T-helper 2 cell treated with Interferon-gamma antibody and Interleukin-4, amounts not matched to agents 5 μg/mL and 100 μg/mL, for 36 hours (primary cell): ENCODE measurements at places on chromosomes 5 and 9.
A peak's percentile ranks its signal among the peaks of the same experiment; 100 is the strongest.

- H3K27ac ChIP-seq, result no peak overlapping the region
- no peaks in the 10 kb centered on the region for H3K36me3 ChIP-seq
- no peak for DNase-seq
- peaks cover 8% of the 10 kb centered on the region for H3K27me3 ChIP-seq
These were observed 141.5 kb downstream of the RMI1 start for GRCh38 chr9:84121991-84122523.

DNA sequence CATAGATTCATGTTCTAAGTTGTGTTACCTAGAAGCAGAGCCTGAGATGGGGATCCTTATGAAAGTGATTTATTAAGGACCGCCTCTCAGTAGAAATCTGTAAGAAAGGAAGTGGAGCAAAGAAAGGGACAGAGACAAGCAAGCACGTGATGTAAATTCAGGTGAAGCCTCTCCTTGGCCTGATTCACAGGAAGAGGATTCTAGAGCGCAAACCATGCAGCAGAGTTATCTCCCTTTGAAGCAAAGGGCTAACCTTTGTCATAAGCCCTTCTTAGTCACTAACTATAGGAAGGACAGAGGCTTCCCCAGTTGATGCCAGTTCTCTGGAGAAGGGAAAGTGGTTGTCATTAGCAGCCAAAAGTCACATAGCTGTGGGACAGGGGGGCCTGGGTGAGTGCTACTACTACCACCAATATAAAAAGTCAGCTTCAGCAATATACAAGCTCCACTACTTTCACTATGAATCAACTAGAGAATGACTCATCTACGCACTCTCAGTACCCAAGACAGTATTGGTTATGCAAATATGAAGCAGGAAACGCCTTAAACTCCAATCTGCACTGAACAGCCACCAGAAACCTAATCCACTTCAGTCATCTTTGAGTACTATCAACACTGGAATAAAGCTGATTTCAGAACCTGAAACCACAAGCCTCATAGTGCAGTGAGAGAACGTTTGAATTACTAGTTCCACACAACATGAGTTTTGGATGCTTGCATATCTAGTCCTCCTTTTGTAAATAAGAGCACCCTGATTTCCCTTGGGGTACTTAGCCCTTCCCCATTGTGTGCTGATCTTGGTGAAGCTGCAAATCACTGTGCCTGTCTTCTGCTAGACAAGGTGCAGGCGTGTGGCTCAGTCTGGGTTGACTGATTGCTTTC lies 162.7 kb downstream of the ZNF608 start:
- peak; percentile 40 for DNase-seq
- H3K4me3 ChIP-seq, result no peak overlapping the region
- H3K4me1 ChIP-seq, result peaks cover 13% of the 10 kb centered on the region
- peak overlapping the region; percentile 26 for H3K27ac ChIP-seq
- H3K27me3 ChIP-seq, result peaks cover 15% of the 10 kb centered on the region

DNA sequence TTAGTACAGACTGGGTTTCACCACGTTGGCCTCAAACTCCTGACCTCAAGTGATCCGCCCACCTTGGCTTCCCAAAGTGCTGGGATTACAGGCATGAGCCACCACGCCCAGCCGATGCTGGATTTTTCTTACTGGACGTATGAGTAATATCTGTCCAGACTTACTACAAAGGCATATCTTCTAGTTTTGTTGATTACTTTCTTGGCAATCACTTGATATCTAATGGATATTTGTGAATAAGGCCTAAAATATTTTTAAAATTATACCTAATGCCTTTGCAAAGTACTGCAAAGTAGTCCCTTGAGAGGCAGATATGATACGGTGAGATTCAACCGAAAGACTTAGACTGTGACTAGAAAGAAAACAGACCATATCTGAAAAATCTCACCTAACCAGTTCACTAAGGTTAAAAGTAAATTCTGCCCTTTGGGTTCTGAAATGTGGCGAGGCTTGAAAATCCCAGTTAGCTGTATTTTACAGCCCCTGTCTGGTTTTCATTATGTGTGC lies 152.1 kb downstream of the GNAQ start:
- H3K4me3 ChIP-seq, result no peak overlapping the region
- DNase-seq, result no peak
- no peaks in the 10 kb centered on the region for H3K27me3 ChIP-seq

DNA sequence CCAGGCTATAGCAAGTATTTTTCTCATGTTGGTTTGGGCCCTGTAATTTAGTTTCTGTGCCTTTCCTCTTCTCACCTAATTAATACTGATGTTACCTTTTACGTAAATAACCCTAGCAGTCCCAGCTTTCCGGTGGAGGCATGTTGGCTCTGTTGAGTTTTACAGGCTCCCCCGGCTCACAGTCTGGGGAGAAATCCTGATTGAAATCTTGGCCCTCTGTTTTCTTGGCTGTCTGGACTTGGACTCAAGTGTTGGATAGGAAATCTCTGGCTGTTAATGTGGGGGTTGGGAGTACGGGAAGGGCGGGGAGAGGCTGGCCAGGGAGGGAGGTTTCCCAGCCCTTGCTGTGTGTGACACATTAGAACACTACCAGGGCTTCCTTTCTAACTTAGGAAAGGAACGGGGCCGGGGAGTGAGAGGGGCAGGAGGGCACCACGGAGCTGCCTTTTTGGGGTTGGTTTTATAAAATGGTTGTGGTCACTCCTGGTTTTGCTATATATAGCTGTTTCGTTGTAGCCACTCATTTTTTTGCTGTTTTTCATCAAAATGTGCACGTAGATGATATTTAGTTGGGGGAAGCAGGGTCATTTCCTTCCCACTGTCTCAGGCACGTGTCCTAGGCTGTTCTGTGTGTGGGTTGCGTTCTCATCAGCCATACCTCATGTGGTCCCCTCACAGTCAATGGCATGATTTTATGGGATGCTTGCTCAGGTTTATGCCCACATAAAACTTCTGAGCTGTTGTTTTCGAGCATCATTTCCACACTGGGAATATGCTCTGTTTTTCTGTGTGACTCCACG lies 11.0 kb downstream of the TRIO start:
- H3K4me3 ChIP-seq, result no peak overlapping the region
- no peak for DNase-seq
- H3K27me3 ChIP-seq, result peaks cover 14% of the 10 kb centered on the region
- no peaks in the 10 kb centered on the region for H3K36me3 ChIP-seq
- H3K27ac ChIP-seq, result no peak overlapping the region
- H3K4me1 ChIP-seq, result no peaks in the 10 kb centered on the region

GRCh38 chr5:83871533-83872395 lies 151.1 kb upstream of the HAPLN1 start:
- H3K4me1 ChIP-seq, result no peaks in the 10 kb centered on the region
- H3K27me3 ChIP-seq, result no peaks in the 10 kb centered on the region
- H3K4me3 ChIP-seq, result no peak overlapping the region
- H3K27ac ChIP-seq, result no peak overlapping the region
- DNase-seq, result no peak

GRCh38 chr5:113378959-113379541 lies 55.7 kb downstream of the TSSK1B start:
- peaks cover 8% of the 10 kb centered on the region for H3K36me3 ChIP-seq
- peak; percentile 41 for DNase-seq
- peaks cover 23% of the 10 kb centered on the region for H3K27me3 ChIP-seq

DNA sequence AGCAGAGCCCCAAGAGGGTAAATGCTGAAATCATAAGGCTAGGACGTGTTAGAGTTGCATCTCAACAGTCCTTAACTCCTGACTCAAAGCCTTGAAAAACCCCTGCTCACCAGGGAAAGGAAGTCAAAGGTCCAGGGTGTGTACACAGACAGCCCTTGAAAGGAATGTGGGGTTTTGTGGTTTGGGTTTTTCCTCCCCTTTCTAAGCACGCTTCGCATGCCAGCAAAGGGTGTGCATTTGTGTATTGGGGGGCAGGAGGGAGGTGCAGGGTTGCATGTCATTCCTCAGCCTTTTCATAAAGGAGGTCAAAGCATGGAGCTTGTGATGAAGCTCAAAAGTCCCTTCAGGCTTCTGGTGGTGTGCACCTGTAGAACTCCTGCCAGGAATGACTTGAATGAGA lies 17.3 kb upstream of the XPA start:
- H3K27ac ChIP-seq, result no peak overlapping the region
- peaks cover 27% of the 10 kb centered on the region for H3K4me1 ChIP-seq
- no peak for DNase-seq
- H3K4me3 ChIP-seq, result peak overlapping the region; percentile 67

GRCh38 chr5:133783481-133783880 lies 171.1 kb upstream of the FSTL4 start:
- no peaks in the 10 kb centered on the region for H3K4me1 ChIP-seq
- no peak overlapping the region for H3K4me3 ChIP-seq
- H3K36me3 ChIP-seq, result no peaks in the 10 kb centered on the region

GRCh38 chr9:91589101-91589553 lies 165.5 kb upstream of the NFIL3 start:
- no peak overlapping the region for H3K4me3 ChIP-seq
- no peaks in the 10 kb centered on the region for H3K36me3 ChIP-seq
- no peak overlapping the region for H3K27ac ChIP-seq
- DNase-seq, result no peak
- peaks cover 2% of the 10 kb centered on the region for H3K27me3 ChIP-seq
- no peaks in the 10 kb centered on the region for H3K4me1 ChIP-seq

DNA sequence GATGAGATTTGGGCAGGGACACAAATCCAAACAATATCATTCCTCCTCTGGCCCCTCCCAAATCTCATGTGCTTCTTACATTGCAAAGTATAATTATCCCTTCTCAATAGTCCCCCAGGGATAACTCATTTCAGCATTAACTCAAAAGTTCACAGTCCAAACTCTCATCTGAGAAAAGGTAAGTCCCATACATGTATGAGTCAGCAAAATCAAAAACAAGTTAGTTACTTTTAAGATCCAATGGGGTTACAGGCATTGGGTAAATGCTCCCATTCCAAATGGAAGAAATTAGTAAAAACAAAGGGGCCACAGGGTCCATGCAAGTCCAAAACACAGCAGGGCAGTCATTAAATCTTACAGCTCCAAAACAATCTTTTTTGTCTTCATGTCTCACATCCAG lies 917.9 kb upstream of the CDH10 start:
- H3K4me1 ChIP-seq, result no peaks in the 10 kb centered on the region
- DNase-seq, result no peak
- H3K36me3 ChIP-seq, result no peaks in the 10 kb centered on the region
- no peak overlapping the region for H3K4me3 ChIP-seq
- no peaks in the 10 kb centered on the region for H3K27me3 ChIP-seq

DNA sequence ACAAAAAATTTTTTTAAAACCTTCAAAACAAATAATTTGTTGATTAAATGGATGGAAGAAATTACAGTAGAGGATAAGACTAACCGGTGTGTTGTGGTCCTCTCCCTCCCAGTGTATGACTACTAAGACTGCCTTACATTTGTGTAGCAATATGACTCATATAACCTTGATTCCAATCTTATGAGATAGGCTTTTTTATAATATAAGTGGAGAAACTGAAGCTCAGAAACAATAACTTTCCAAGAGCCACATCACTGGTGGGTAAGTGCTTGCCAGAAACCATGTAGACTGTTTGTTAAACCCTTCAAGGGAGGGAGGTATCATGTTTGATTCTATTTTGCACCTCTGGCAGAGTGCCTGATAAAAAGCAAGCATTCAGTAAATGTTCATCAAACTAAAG lies 47.5 kb downstream of the NLN start:
- peaks cover 11% of the 10 kb centered on the region for H3K4me1 ChIP-seq
- no peak overlapping the region for H3K27ac ChIP-seq
- no peak overlapping the region for H3K4me3 ChIP-seq
- no peaks in the 10 kb centered on the region for H3K27me3 ChIP-seq

GRCh38 chr9:117414220-117414905 lies 494 bp downstream of the ASTN2 start:
- H3K36me3 ChIP-seq, result no peaks in the 10 kb centered on the region
- H3K4me1 ChIP-seq, result no peaks in the 10 kb centered on the region
- H3K27me3 ChIP-seq, result peaks cover 30% of the 10 kb centered on the region
- no peak overlapping the region for H3K27ac ChIP-seq
- no peak for DNase-seq

- H3K4me1 ChIP-seq, result peaks cover 7% of the 10 kb centered on the region
- no peak for DNase-seq
- no peak overlapping the region for H3K4me3 ChIP-seq
- peaks cover 18% of the 10 kb centered on the region for H3K27me3 ChIP-seq
- H3K27ac ChIP-seq, result no peak overlapping the region
These were observed 206.3 kb downstream of the EFNA5 start for GRCh38 chr5:107464416-107464815.

DNA sequence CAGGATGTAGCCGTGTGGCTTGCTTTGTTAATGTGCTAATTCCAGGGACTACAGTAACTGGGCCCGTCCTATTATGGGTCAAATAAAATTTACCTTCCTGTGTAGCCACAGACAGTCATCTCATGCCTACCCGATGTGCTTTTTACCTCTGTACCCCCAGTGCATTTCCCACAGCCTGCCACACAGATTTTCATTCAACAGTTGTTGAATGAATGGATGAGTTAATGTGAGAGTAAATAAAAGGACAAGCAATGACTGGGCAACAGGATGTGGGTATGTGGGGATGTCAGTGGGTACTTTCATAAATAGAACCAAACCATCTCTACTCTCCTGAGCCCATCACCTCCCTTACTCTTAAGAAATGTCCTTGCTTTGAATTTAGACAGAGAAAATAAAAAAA lies 441.2 kb upstream of the ZNF462 start:
- no peak overlapping the region for H3K4me3 ChIP-seq
- H3K27me3 ChIP-seq, result no peaks in the 10 kb centered on the region
- H3K4me1 ChIP-seq, result peaks cover 2% of the 10 kb centered on the region
- no peak overlapping the region for H3K27ac ChIP-seq
- DNase-seq, result peak; percentile 5
- H3K36me3 ChIP-seq, result no peaks in the 10 kb centered on the region

DNA sequence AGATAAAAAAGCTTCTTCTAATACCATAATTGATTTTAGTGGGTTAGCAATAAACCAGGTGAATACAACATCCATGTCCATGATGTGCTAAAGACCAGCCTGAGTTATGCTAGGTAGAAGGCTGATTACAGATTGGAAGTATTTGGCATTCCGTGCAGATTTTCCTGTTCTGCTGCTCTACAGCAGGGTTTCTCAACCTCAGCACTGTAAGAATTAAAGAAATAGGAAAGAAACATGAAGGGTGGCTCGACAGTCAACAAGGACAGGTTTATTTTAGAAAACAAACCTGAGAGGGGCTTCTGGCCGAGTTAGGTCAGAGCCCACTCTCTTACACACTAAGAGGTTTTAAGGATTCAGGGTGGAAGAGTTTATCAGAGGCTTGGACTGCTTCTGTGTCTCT lies 42.3 kb downstream of the ZFAND5 start:
- no peak for DNase-seq
- peaks cover 16% of the 10 kb centered on the region for H3K27me3 ChIP-seq
- H3K4me3 ChIP-seq, result no peak overlapping the region
- no peaks in the 10 kb centered on the region for H3K4me1 ChIP-seq
- no peak overlapping the region for H3K27ac ChIP-seq
